H54 (cell line): ENCODE measurements at places on chromosomes 3 and 15.

DNA sequence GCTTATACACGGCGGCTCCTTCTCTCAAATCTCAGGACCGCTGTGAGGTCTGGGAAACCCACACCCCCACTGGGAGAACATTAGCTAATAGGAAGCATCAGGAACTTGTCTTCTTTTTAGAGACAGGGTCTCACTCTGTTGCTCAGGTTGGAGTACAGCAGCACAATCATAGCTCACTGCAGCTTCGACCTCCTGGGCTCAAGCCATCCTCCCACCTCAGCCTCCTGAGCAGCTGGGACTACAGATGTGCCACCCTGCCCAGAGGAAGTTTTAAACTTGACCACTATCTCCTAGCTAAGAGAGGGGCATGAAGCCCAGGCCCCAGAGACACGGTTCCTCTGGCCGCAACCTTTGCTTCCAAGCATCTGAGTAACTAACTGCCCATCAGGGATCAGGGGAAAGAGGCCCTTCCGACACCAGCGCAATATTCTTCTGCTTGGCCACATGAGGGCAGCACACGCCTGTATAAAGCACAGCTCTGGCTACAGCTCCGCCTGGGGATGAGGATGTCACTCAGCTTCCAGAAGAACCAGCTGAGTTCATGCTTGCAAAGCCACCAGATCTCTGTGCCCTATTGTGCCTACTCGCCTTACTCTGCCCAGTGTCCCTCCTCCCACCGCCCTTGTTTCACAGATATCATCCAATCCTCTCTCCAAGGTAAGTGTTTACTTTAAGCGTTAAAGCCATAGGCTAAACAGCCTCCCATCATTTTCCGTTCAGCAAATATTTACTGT lies 57.6 kb upstream of the SLC6A11 start:
- DNase-seq = peak; percentile 72

- no peak for DNase-seq
Measured at GRCh38 chr3:172221547-172221946, 182.2 kb downstream of the FNDC3B start.

GRCh38 chr3:34351882-34352777 lies 553.7 kb downstream of the PDCD6IP start:
- DNase-seq = no peak

- no peak for DNase-seq
Measured at GRCh38 chr3:126419886-126420786, 25.4 kb downstream of the CFAP100 start.

- DNase-seq = no peak
Measured at GRCh38 chr3:66038384-66038725, 363 bp downstream of the MAGI1 start.

DNA sequence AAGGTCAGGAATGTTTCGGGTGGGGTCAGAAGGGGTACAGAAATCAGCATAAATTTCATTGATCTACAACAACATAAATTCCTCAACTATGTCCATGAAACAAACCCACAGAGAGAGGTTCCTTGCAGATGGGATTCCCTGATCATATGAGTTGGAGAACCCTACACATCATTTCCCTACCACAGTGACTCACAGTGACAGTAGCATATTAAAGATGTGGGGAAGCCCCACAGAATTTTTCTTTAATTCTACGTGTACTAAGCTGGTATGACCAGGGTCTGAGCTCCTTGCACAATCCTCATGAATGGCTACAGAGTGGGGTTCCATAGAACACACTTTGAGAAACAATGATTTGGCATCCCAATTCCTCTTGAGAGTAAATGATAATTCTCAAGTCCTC lies 116.9 kb upstream of the RAD18 start:
- no peak for DNase-seq

- no peak for DNase-seq
Measured at GRCh38 chr3:82048711-82049110, 287.3 kb upstream of the GBE1 start.

DNA sequence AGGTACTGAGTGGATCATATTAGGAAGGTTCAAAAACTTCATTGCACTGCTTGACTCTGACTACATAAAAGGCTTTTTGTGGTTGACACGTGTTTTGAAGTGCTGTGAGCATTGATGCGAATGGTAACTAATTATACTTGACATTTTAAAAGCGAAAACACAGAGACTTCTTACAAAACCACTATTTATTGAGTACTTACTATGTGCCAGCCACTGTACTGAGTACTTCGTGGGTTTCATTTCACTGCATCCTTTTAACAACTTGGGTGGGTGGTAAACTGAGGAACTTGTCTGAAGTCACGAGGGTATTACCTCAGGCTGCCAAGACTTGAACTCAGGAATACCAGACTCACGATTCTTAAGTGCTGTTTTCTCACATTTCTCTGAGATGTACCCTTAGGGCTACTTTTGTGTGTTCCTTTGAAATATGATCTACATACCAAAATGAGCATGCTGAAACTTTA lies 45.3 kb upstream of the PPP4R2 start:
- no peak for DNase-seq

GRCh38 chr15:33153548-33153947 lies 41.0 kb downstream of the FMN1 start:
- no peak for DNase-seq
